ENCODE measurements at places on chromosomes 2 and 18.

DNA sequence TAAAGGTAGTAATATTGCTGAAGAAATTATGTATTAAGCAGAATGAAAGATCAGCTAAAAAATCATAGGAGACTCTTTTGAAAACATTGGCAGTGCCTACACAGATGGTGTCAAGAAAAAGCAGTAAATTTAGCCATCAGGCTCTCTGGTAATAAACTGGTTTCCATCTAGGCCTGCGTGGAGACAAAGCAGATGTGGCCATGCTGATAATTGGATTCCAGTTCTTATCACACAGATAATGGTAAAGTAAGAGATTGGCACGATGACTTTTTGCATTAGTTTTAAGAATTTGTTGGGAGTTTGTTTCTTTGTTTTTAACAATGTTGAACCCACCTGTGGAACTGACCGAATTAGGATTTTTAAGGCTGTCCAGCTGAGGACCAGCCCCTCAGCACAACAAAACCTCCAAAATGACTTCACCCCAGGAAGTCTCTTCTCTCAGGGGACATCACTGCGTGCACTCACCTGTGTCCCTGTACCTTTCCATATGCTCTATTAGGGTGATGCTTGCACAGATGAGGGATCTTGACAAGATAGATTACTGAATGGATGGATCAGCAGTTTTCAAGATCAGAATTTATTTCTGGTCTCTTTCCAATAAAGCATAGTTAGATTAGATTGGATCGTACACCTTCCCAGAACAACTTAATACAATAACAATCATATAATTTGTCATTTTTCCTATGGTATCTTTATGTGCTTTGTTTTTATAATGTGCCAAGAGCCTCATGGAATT lies 69.1 kb upstream of the DNAJC10 start:
- DNase-seq, result no peak

DNA sequence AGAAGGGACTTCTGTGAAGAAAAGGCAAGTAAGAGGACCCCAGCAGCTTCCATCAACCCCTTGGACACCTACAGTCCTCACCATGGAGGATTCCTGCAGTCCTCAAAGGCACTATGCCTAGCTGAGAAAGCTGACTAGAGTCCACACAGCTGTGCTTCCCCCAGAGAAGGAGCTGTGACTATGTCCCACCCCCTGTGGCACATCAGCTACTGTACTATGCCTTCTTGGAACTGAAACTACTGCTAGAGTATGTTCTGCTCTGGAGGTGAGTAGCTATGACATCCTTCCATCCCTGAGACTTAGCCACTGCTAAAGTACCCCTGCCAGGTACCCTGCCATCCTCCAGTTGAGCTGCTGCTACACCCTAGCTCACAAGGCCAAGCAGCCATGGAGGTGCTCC lies 690.2 kb upstream of the CHAC2 start:
- no peak for DNase-seq

- no peak for DNase-seq
Measured at GRCh38 chr2:30776831-30777635, 30.2 kb downstream of the CAPN13 start.

GRCh38 chr2:71100195-71100964 lies 29.6 kb downstream of the MCEE start:
- peak; percentile 42 for DNase-seq

DNA sequence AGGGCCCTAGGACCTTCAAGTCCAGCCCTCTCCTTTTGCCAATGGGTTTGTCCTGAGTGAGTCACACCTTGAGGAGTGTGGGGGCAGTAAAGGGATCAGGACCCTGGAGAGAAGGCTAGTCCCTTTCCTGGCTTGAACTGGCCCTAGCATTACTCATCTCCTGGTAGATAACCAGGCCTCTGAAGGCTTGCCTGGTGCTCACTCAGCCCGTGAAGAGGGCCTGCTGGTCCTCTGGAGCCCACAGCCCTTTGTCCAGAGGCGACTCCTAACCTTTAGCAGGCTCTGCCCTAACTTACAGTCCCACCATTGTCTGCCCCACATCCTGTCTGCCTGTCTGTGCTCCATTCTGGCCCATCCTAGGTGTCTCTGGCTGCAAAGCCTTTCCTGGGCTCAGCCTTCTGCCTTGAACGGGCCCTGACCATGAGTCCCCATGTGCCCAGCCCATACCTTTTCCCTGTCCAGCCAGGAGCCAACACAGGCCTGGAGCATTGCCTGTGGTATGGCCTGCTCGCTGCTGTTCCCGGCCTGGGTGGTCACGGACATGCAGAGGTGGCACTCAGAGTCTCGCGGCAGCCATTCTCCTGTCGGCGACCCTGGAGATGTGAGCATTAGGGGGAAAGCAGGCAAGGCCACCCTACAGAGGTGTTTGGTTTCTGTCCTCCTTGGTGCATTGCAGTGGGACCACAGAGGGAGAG lies 5.0 kb downstream of the SFTPB start:
- DNase-seq, result no peak

DNA sequence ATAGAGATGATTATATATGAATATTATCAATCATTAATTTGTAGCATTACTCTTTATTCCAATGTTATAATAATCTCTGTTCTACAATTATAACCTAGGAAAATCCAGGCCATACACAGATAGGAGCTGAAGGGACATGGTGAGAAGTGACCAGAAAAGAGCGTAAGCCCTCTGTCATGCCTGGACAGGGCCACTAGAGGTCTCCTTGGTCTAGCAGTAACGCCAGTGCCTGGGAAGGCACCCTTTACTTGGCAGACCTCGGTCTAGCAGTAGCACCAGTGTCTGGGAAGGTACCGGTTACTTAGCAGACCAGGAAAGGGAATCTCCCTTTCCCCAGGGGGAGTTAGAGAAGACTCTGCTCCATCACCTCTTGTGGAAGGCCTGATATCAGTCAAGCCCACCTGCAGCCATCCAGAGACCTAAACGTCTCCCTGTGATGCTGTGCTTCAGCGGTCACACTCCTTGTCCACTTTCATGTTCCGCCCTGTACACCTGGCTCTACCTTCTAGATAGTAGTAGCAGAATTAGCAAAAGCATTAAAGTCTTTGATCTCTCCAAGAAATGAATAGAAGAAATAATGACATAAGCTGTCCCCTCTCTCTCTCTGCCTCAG lies 447.5 kb upstream of the FSIP2 start:
- DNase-seq, result peak; percentile 1

- DNase-seq, result no peak
Measured at GRCh38 chr18:58396144-58396543, 232.7 kb downstream of the ALPK2 start.

GRCh38 chr2:71503837-71504236 lies 50.5 kb downstream of the DYSF start:
- DNase-seq, result no peak

GRCh38 chr2:66390811-66391210 lies 44.1 kb upstream of the MEIS1 start:
- DNase-seq, result no peak

DNA sequence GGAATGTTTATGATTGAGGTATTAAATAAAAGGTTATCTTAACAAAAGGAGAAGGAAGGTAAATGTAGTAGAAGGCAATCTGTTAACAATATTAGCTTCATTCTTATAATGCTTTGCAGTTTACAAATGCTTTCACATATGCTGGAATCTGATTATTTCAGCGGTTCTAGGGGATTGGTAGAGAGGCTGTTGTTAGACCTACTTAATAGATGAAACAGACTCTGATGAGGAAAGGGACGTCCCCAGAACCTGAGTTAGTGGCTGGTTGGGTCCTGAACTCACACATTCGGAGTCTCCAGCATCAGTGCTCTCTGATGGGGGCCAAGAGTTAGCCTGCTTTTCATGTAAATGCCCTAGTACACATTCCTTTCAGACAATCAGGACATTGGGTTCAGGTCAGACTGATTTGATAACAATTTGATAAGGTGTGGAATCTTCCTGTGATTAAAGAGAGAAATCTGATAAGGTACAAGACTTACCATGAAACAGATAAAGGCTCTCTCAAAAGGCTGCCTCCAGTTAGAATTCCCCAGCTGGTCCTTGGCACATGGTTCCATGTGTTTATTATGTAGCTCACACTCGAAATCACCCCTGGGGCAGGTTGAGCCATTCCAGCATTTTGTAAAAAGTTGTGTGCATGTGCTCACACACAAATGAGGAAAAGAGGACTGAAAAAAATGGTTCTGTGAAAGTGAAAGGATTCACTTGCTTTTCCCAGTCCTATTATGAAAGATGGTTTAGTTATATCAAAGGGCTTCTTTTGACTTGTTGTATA lies 103.1 kb downstream of the GPD2 start:
- no peak for DNase-seq

DNA sequence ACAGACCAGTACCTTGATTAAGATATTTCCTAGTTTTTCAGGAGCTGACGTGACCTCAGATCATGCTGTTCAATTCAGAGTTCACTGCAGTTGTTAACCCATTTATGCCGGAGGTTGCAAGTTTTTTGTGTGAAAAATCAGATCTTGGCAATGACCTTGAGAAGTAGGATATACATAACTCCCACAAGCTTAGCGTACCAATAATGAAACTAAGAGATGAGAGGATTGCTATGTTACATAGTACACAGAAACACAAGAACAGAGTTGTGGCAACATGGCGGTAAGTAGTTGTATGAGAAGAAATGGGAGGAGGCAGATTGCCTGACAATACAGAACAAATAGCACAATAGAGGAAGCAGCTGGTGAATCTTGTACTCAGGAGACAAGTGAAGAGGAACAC lies 39.1 kb downstream of the PPIG start:
- no peak for DNase-seq

GRCh38 chr2:81304154-81304830 lies 999.7 kb upstream of the LRRTM1 start:
- no peak for DNase-seq

All from hypothalamus (tissue), 51 donors.